ENCODE measurements at places on chromosomes 16 and 17.

DNA sequence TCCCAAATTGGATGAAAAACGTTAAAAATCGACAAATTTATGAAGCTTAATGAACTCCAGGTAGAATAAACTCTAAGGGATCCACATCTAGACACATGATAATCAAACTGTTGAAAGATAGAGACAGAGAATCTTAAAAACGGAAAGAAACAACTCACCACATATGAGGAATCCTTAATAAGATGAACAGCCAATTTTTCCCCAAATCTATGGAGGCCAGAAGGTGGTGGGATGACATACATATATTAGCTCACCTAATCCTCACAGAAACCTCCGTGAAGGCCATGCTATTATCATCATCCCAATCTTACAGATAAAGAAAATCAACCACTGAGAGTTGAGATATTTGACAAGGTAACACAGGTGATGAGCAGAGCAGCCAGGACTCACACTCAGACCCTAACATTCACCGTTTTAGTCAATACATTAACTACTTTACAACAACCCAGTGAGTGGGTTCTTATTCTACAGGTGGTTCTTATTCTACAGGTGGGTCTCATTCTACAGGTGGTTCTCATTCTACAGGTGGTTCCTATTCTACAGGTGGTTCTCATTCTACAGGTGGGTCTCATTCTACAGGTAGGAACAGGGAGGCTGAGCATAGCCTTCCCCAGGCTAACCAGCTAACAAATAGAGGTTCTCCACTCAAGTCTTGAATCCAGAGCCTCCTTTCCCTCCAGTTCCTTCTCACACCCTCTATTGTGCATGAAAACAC, 4.8 kb downstream of the CACNG1 start:
- DNase-seq, result no peak

- DNase-seq, result no peak
Observed at GRCh38 chr16:81641395-81642106, 137.5 kb upstream of the PLCG2 start.

GRCh38 chr16:54397190-54397835, 110.7 kb upstream of the IRX3 start:
- no peak for DNase-seq

DNA sequence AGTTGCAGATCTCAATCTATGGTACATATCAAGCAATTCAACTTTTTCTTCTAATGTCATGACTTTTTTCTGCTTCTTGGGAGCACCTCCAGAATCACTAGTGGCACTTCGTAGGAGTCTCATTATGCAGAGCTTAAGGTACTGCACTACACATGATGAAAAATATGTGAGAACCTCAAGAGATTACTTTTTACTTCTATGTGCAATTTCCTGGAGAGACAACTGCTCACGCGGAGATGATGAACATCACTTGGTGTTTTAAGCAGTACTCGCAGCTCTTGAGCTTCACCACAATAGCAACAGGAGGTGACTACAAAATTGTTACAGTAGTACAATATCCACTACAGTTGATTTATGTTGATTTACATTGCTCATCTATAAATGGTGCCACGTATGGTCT, 79.7 kb downstream of the MRTFB start:
- DNase-seq, result no peak

GRCh38 chr16:27468941-27469531, 67.1 kb downstream of the IL21R start:
- DNase-seq, result no peak
